ENCODE measurements at places on chromosomes 13 and 19. TPM values are rescaled to one million over a fixed set of nuclear protein-coding genes. Genes with fewer than 3 reads are reported as not detected.

The PNMA8C gene
- total RNA-seq: not detected

The ZFP30 gene
- total RNA-seq: 14.8 TPM

The TMEM221 gene
- not detected for total RNA-seq

The COX7A1 gene
- total RNA-seq: 7.1 TPM

The KLK12 gene
- not detected for total RNA-seq

The OR7D2 gene
- total RNA-seq: under 0.01 TPM

The ZNF20 gene
- 4.8 TPM for total RNA-seq

The ZBTB45 gene
- 9.3 TPM for total RNA-seq

The PLPPR3 gene
- total RNA-seq: not detected

The PPM1N gene
- 0.60 TPM for total RNA-seq

The CDX2 gene
- total RNA-seq: not detected

The KRTDAP gene
- total RNA-seq: not detected

The KANK3 gene
- total RNA-seq: 156 TPM

The SIGLEC10 gene
- total RNA-seq: not detected

The IRGQ gene
- total RNA-seq: 27.2 TPM

The NCR1 gene
- total RNA-seq: not detected

The PSG3 gene
- total RNA-seq: not detected

The SLC6A16 gene
- total RNA-seq: 0.28 TPM

The FSTL3 gene
- 7.1 TPM for total RNA-seq

The SYCN gene
- not detected for total RNA-seq

The MAP2K7 gene
- 10.4 TPM for total RNA-seq

The KCTD15 gene
- 61.8 TPM for total RNA-seq

The PGLYRP1 gene
- not detected for total RNA-seq

The FRY gene
- 127 TPM for total RNA-seq

The SHD gene
- not detected for total RNA-seq

The PLVAP gene
- 15.2 TPM for total RNA-seq

The MYADM gene
- 7.7 TPM for total RNA-seq

The ZNF154 gene
- 2.4 TPM for total RNA-seq

The WASF3 gene
- total RNA-seq: 19.4 TPM

The PEG3 gene
- total RNA-seq: 0.68 TPM

The PLEKHF1 gene
- total RNA-seq: 14.2 TPM

The ATP1A3 gene
- total RNA-seq: 0.05 TPM

The ATP12A gene
- not detected for total RNA-seq

The MATK gene
- total RNA-seq: 0.34 TPM

The SLC10A2 gene
- not detected for total RNA-seq

The OR10H1 gene
- not detected for total RNA-seq

The DNAJC3 gene
- total RNA-seq: 67.2 TPM

The SULT2A1 gene
- not detected for total RNA-seq

The PRSS57 gene
- not detected for total RNA-seq

The ZNF99 gene
- total RNA-seq: not detected

The ZNF543 gene
- 15.1 TPM for total RNA-seq

The RNASEH2A gene
- total RNA-seq: 19.6 TPM

The ANKRD24 gene
- total RNA-seq: 0.68 TPM

The CABP5 gene
- total RNA-seq: not detected

The C5AR2 gene
- under 0.01 TPM for total RNA-seq

The DKKL1 gene
- total RNA-seq: 0.33 TPM

The TNFSF9 gene
- 0.34 TPM for total RNA-seq

The GRAMD1A gene
- total RNA-seq: 48.5 TPM

The ZNF320 gene
- 9.3 TPM for total RNA-seq

The AMER2 gene
- total RNA-seq: not detected

The ADAMTSL5 gene
- total RNA-seq: 0.19 TPM

The DYRK1B gene
- 37.2 TPM for total RNA-seq

The ATXN8OS gene
- not detected for total RNA-seq

All from dermis blood vessel endothelial cell (primary cell).